ENCODE measurements at places on chromosomes 12 and 14. TPM values are rescaled to one million over a fixed set of nuclear protein-coding genes. Genes with fewer than 3 reads are reported as not detected.

The COQ5 gene
- 27.9 TPM for total RNA-seq

The ANO4 gene
- total RNA-seq = 2.0 TPM

The CLSTN3 gene
- 45.8 TPM for total RNA-seq

The KRT3 gene
- total RNA-seq = not detected

The RNF212B gene
- total RNA-seq = not detected

The AGAP2 gene
- total RNA-seq = 5.8 TPM

All from left lung (tissue), 14 donors.